ENCODE measurements at places on chromosomes 7 and 10.

- no peak for DNase-seq
These were observed 184.5 kb downstream of the ADK start for GRCh38 chr10:74335501-74335900.

GRCh38 chr7:13352677-13353076, 636.8 kb downstream of the ETV1 start:
- no peak for DNase-seq

- no peak for DNase-seq
These were observed 283.3 kb downstream of the TNS3 start for GRCh38 chr7:47298636-47299035.

DNA sequence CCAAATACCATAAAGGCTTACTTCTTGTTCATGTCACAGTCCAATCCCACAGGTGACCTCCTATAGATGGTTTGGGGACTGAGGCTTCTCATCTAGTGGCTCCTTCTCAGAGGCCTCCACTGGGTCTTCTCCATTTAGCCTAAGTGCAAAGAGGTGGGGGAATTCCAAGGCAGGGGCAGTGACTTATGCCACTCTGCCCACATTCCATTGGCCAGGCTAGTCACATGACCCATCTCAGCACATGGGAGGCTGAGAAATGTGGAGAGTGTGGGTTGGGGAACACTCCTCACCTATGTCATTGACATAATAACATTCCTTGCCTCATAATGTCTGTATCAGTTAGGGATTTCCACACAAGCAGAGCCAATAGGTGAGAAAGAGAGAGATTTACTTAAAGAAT, 104.3 kb upstream of the PLXNA4 start:
- no peak for DNase-seq

- no peak for DNase-seq
These were observed 273.6 kb upstream of the PODXL start for GRCh38 chr7:131829947-131830558.

DNA sequence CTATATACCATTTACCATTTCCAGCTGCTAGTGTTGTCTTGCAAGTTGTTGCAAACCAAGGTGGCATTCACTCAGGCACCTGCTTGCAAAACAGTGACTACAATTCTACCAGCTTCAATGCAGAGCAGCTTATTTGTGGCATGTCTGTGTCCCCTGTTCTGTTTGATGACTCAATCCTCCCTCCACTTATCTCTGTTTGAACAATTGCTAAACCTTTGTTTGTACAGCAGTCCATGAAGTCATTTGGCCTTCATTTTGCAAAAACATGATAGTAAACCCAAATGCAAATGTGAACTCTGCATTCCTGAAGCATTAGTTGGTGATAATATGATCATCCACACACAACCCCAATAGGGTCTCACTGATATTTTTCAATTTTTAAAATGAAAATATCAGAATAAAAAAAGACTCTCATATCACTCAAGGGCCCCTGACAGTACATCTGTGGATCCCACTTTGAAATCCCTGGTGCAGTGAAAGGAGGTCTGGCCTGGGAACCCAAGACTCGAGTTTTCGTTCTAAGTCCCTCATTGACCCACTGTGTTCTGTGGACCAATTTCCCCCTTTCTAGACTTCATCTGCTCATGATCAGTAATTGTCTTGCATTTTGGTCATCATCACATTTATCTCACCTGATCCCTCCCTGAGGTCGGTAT, 425.4 kb downstream of the RPS24 start:
- DNase-seq: no peak

Measured in stimulated activated CD4-positive, alpha-beta T cell treated with anti-CD3 and anti-CD28 coated beads, Interleukin-1b, Interleukin-23, amount 100 ng/mL, for 4 hours (primary cell).